ENCODE measurements at places on chromosomes 3 and 15.

DNA sequence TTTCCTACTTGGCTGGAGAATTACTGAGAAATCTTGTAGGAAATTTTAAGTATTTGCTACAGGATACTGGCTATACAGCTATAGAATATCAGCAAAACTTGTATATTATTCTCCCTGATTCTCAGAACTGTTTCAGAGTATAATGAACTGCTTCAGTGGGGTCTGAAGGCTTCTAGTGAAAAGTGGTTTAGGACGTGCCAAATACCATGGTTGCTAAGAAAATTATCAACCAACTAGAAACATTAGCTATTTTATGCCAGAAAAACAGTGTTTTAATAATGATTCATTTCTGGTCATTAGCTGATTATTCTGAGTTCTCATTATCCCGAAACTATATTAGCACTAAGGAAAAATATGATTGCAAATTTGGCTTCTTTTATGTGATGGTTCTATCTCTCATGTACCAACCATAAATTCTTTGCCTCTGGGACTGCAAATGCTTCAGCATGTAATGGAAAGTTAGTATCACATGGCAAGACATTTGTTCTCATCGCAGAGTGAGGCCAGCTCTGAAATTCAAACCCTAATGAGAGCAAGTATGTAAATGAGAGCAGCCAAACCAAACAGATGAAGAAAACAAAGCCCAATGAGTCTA is 11.0 kb upstream of the TSC22D2 start:
- no peak for DNase-seq

GRCh38 chr3:37770938-37771918 is 90.5 kb upstream of the CTDSPL start:
- DNase-seq, result no peak

GRCh38 chr15:77138167-77138522 is 67.2 kb upstream of the TSPAN3 start:
- no peak for DNase-seq

DNA sequence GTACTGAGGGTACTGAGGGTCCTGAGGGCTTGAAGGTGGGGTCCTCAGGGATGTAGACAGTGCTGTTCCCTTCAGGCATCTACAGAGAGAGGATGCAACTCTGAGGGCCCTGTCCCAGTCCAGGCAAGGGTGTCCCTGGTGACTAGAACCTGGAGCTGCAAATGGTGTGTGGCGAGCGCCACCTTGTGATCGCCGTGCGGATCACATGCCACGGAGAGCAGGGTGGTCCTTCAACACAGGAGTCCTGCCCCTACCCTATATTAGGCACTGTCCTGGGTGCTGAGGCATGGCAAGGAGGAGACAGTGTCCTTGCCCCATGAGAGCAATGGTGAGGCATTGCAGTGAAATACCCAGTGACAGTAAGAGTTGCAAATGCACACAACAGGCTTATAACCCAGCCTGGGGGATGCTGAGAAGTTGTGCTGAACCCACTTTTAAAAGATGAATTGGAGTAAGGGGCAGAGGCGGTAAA is 23.6 kb downstream of the RHCG start:
- no peak for DNase-seq

DNA sequence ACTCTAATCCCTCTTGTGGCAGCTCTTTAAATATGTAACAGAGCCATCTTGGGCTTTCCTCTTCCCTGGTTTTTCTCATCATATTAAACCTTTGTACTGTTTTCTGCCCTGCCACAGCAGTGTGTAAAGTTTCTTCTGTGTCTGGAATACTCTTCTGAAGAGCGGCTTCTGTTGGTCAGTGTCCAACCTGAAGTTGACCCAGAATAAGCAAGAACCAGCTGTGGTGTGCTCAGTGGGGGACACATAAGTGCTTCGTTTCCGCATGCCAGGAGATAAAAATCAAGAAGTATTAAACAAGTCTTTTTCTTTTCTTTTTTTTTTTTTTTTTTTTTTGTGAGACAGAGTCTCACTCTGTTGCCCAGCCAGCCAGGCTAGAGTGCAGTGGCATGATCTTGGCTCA is 173.2 kb upstream of the CHRM5 start:
- no peak for DNase-seq

- no peak for DNase-seq
Observed at GRCh38 chr15:41513506-41514227, at the start of gene LTK. Gene LTK, minus strand, starts transcription at chr15:41513827. Its CDS starts 118 bp downstream, at chr15:41513709.

- DNase-seq, result no peak
Observed at GRCh38 chr3:44065311-44066094, 176.2 kb upstream of the TOPAZ1 start.

DNA sequence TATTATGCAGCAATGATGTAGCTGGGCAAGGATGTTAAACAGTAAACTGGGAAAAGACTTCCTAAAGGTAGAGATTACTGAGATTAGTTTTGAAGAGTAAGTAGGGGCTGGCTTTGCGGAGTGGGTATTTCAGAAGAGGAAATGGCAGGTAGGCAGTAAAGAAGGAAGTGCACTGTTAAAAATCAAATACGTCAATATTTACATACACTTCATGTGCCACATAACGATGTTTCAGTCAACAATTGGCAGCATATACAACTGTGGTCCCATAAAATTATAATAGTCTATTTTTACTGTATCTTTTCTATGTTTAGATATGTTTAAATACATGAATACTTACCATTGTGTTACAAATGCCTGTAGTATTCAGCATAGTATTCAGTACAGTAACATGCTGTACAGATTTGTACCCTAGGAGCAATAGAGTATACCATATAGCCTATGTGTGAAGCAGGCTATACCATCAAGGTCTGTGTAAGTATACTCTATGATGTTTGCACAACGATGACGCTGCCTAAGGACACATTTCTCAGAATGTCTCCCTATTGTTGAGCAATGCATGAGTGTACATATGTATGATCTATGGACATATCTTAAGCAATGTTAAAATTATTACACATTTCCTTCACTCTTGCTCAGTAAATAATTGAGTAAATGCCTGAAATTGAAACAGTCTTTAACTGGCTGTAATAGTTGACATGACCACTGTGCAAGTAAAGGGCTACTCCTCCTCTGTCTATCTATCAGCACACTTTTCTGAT is 196.7 kb downstream of the ISL2 start:
- no peak for DNase-seq
